ENCODE measurements at places on chromosomes 2 and 18.
A peak's percentile ranks its signal among the peaks of the same experiment; 100 is the strongest.

DNA sequence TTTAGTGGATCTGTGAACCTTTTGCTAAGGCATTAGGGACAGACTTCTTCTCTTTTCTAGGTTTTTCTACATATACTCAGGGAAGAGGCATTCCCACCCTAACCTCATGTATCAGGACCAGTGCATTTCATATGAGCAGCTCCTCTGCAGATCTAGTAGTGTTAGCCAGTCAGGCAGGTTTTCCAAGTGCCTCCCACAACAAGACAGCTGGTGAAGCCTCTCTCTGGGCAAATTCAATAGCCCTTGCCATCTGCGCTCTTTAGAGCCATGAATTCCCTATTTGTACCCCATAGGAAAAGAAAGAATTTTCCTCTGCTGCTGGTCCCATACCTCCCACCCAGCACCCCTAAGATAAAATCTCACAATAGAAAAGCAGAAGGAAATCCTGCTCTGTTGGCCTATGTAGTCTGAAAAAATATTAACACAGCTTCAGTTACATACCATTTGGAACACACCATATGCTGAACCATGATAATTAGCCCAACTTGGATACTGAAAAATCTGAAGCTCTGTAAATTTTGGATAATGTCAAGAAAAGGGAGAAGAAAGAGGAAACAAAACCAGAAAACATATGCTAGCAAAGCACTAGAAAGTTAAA, 1354.6 kb upstream of the NRXN1 start:
- DNase-seq = no peak

DNA sequence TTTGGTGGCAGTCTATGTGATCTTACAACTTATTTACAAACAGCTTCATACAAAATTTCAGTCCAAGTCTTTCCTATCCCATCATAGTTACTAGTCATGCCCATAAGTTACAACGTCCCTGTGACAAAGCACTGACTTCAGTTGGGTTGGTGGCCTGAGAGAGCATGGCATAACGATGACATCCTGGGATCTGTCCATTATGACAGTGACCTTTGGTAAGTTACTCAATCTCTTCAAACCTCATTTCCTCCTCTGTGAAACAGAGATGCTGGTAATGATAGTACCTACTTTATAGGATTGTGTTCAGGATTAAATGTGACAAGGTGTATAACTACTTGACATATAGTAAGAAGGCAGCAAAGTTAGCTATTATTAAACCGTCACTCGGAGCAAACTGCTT, 55.4 kb upstream of the ATP5MC3 start:
- DNase-seq = no peak

- DNase-seq = no peak
These were observed 65.9 kb upstream of the SLC1A4 start for GRCh38 chr2:64923385-64923710.

- no peak for DNase-seq
These were observed 92.0 kb downstream of the LTBP1 start for GRCh38 chr2:33038799-33039198.

DNA sequence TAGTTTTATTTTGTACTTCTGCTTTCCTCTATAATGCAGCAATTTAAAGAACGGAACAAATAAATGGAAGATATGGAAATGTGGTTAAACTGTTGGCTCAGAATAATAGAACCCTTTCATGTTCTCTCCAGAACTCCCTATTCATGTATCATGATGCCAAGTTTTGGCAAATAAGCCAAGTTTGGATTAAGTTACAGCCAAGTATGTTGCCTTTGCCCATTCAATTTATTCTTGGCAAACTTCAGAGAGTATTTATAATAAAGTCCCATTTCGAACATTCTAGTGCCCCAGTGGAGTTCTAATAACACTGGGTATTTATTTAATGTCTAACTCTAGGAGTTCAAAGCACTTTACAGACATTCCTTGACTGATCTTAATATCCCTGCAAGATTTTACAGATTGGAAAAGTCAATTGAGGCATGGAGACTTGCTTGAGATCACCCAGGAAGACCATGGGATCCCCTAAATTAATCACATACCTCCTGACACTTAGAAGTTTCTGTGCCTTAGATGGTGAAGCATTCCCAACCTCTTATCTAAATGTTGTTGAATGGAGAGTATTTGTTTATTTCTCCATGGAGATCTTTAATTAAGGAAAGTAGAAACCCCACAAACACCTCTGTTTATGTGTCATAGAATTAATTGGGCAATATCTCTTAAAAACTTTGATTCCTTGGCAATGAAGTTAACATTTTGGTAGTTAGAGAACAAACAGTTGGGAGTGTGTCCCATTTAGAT, 106.7 kb downstream of the ACKR3 start:
- DNase-seq = no peak

GRCh38 chr2:65026704-65027464, 29.3 kb upstream of the CEP68 start:
- DNase-seq = no peak

DNA sequence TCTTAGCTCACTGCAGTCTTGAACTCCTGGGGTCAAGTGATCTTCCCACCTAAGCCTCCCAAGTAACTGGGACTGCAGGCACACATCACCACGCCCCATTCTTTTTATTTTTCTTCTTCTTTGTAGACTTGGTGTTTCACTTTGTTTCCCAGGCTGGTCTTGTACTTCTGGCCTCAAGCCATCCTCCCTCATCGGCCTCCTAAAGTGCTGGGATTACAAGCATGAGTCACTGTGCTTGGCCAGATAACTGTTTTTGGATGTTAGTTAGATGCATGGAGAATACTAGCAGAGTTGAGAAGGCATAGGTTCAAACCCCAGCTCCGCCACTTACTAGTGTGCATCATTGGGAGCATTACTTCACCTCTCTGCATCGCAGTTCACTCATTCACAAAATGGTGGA, 88.3 kb downstream of the TXNL1 start:
- no peak for DNase-seq

DNA sequence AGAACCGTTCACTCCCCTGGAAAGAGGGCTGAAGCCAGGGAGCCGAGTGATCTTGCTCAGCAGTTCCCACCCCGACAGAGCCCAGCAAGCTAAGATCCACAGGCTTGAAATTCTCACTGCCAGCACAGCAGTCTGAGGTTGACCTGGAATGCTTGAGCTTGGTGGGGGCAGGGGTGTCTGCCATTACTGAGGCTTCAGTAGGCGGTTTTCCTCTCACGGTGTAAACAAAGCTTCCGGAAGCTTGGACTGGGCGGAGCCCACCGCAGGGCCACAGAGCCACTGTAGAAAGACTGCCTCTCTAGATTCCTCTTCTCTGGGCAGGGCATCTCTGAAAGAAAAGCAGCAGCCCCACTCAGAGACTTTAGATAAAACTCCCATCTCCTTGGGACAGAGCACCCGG, 180.8 kb downstream of the WDR7 start:
- DNase-seq = no peak

GRCh38 chr2:15527074-15527739, 33.9 kb downstream of the NBAS start:
- DNase-seq = no peak

GRCh38 chr18:39969803-39970494, 1985.1 kb upstream of the PIK3C3 start:
- no peak for DNase-seq

DNA sequence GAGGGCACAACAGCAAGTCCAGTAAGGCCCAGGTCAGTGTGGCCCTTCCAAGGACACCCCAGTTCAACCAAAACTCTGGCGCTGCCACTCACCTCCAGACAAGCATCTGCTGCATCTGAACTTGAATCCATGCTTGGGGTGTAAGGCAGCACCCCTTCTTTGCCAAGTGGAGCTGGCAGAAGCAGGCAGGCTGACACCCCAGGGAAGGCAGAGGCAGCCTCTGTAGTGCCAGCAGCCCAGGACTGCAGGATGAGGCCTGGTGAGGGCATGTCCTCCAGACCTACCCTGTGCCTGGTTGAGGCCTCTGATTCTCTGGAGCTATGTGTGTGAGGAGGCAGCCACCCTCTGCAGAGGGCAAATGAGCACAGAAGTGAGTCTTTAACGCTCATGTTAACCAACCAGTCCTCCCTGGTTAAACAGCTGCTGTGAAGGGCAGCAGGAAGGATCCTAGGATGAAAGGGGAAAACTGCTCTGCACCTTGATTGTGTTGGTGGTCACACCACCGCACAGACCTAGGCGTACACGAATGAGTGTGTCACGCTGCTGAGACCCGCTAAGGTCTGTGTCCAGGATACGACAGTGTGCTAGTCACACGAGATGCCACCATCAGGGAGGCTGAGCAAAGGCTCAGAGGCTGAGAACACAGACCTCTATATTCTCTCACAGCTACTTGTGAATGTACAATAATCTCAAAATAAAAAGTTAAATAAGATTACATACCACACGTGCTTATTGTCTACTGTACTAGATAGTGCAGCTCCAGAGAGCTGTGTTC, 2.2 kb downstream of the PARD6G start:
- no peak for DNase-seq

DNA sequence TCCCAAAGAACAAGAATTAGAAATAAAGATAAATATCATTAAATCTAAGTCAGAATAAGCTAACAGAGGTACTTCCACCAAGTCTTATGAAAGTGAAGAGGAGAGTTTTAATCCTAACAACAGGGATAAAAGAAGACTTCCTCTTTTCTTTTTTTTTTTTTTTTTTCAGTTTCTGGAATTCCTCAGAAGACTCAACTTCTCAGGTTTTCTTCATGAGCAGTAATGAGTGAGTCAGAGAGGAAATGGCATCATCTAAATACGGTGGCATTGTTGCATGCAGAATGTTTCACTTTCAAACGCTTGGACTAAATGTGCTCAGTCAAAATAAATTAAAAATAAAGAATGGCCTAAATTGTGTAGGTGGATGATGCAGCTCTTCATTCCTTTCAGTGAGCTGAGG, 45.6 kb upstream of the ARHGAP15 start:
- DNase-seq = no peak

DNA sequence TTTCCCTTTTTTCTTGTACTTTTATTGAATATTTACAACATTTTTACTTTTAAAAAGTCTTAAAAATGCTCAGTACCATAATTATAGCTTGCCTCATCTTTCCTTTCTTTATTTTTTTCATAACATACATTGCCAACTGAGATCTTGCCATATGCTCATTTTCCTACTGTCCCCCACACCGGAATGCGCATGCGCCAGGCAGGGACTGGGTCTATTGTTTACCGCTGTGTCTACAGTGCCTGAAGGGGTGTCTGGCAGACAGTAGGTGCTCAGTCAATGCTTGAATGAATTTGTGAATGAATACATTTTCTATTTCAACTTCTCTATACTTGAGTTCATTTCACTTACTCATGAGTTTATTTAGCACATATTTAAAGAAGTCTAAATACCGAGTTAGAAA, 158.0 kb downstream of the CYP26B1 start:
- no peak for DNase-seq

GRCh38 chr2:191070276-191070675, 56.3 kb upstream of the STAT1 start:
- DNase-seq = no peak

- peak; percentile 78 for DNase-seq
These were observed 1.8 kb upstream of the AGBL5 start for GRCh38 chr2:27049422-27050280.

- DNase-seq = no peak
These were observed 169.4 kb downstream of the PLCL1 start for GRCh38 chr2:197973772-197974171.

DNA sequence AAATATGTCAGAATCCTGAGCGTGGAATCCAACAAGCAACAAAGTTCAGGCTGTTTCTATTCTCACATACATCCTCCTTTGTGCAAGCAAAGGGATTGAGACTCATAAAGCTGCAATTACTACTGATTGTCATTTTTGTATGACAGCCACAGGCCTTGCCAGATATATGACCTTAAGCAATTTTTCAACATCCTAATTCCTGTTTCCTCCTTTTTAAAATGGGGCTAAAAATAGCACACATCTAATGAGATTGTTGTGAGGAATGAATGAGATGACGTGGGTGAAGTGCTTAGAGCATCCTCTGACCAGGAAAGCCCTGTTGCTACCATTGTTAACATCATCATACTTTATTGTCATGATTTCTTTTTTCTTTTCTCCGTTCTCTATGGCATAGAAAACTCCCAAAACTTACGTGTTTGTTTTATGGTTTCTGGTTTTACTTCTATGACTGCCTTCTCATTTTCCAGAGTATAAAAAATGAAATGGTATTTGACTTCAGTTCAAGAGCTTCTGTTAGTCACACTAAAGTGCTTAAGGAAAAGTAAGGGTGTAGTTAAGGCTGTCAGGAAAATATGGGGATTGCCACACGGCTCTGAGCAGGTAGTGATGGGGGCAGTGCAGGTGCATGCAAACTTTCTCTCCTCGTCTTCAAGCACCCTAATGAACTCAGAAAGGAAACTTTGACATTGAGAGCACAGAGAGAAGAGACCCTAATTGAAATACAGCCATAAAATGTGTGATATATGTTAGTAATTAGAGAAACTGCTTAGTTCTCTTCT, 590.6 kb upstream of the NETO1 start:
- DNase-seq = no peak

DNA sequence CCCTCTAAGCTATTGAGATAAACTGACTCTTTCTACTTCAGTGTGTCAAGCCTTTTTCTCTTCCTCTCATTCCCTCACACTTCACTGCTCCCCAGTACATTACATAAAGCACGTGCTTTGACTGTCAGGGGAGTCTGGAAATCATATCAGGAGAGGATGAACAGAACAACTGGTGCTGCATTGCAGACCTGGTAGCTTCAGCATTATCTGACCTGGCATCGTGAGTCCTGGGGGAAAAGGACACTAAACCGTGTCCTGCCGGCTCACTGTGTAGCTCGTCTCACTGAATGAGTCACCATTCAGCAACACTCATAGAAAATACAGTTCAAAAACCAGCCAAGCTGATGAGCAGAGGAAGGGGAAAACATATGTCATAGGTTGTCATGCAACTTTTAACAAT, 108.5 kb upstream of the UNC80 start:
- no peak for DNase-seq

- no peak for DNase-seq
These were observed 104.1 kb downstream of the PAX3 start for GRCh38 chr2:222194669-222195068.

DNA sequence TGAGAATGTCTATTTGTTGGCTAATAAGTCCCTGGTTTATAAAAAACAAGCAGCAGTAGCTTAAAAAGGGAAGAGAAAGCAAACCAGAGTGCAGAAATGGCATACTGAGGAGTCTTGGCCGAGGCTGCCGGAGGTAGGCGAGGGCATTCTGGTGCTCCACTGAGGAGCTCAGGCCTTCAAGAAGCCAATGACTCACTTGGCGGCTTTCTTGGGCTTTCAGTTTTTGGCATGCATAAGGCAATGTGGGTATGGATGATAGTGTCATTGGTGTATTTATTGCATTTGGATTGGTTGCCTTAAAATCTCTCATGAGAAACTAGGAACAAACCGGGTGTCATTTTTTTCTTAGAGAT, 119.6 kb upstream of the ARL5A start:
- no peak for DNase-seq

GRCh38 chr2:41910126-41910525, 137.7 kb upstream of the PKDCC start:
- DNase-seq = no peak

GRCh38 chr2:2568411-2568810, 237.3 kb upstream of the MYT1L start:
- DNase-seq = no peak

- no peak for DNase-seq
These were observed 105.0 kb upstream of the ZFP36L2 start for GRCh38 chr2:43331422-43331821.

Data from activated CD4-positive, alpha-beta T cell treated with anti-CD3 and anti-CD28 coated beads for 48 hours (primary cell).